Right lung (tissue), 10 donors: ENCODE measurements at places on chromosomes 2 and 18. TPM values are rescaled to one million over a fixed set of nuclear protein-coding genes. Genes with fewer than 3 reads are reported as not detected.

DNA sequence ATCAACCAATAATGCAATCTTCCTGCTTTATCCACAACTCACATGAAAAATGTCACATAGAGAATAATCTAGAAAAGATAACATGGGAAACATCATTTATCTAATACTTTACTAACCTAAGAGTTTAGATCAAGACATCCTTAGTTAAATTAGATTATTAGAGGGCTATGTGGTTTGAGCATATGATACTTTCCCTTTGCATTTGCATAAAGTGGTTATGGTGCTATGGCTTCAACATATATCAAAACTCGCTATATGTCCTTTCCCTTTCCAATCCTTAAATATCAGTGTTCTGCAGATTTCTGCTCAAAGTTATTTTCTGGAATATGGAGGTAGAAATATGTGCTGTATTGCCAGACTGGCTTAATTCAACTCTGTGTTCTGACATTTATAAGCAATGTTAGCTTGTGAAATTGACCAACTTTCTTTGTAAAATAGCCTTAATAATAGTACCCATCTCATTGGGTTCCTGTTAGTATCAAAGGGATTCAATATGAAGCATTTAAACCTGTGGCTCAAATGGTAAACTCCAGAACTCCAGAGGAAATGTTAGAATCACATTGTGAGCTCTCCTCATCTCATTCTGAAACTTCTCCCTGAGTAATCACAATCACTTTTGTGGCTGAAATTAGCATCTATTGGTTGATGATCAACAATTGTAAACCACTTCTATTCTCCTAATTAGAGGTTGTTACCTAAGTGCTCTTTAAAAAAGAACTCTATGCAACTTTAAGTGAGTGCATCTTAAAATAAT lies 1089.9 kb upstream of the SLC39A10 start:
- no peak for DNase-seq

DNA sequence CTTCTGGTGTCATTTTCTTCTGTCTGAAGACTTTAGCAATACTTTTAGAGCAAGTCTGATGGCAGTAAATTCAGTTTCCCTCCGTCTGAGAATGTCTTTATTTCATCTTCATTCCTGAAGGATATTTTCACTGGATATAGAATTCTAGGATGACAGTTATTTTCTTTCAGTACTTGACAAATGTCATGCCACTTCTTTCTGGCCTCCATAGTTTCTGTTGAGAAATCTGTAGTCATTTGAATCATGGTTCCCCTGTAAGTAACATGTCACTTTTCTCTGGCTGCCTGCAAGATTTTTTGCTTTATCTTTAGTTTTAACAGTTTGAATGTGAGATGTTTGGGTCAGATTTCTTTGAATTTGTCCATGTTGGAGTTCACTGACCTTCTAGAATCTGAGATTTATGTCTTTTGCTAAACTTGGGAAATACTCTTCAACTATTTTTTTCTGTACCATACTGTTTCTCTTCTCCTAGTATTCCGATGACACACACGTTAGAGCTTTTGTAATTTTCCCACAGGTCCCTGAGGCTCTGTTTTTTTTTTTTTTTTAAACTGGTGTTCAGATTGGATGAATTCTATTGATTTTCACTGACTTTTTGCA lies 30.2 kb downstream of the RMND5A start:
- DNase-seq, result no peak

- no peak for DNase-seq
Observed at GRCh38 chr18:48800466-48800865, 150.3 kb downstream of the SMAD7 start.

GRCh38 chr2:236599059-236599458 lies 29.4 kb downstream of the ACKR3 start:
- DNase-seq, result no peak

GRCh38 chr18:11019295-11020105 lies 129.9 kb downstream of the PIEZO2 start:
- DNase-seq, result no peak

DNA sequence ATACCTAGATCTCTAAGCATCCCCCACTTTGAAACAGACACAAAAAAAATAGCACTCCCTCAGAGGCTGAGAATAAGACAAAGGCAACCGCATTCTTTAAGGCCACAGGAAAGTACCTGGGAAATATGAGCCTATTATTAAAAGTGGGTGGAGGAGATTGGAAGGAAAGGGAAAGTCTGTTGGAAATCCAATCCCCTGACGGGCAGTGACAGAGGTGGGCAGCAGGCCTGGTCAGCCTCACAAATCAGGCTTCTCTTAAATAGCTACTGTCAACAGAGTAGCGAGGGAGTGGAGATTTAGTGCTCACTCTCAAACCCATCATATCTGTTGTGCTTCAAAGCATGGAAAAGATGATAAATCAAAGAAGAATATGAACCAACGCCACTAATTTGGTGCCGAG lies 324.4 kb downstream of the ALK start:
- DNase-seq, result no peak

DNA sequence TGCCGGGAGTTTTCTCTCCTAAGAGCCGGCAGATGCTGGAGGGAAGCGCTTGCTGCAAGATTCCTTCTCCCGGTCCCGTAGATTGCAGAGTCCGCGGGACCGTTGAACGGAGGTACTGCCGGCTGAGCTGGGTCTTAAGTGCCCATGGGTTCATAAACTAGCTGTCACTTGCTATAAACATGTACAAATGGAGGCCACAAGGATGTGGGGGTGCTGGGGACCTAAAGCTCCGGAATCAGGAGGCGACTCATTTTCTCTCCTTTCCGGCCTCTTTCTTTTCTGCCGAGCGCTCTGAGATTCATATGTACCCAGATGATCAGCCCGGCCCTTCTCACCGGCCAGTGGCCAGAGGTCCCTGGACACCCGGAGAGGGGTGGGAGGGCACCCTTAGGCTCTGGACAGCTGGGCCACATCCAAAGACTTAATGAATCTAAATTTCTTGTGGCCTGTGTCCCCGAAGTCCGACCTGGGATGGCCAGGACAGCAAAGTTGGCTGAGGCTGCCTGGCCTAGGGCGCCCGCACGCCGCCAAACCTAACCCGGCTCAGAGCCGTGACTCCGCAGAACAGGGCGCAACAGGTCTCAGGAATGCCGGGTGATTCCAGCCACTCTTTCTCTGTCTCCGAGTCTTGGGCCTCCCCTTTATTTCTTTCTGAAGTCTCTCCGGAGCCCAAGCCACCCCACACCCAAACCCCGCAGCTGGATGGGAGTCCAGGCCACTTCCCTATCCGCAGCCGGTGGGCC lies 2.4 kb upstream of the PAX3 start:
- DNase-seq, result no peak

- DNase-seq, result no peak
Observed at GRCh38 chr2:167368371-167368770, 480.1 kb downstream of the XIRP2 start.

- DNase-seq, result no peak
Observed at GRCh38 chr2:208195531-208195930, 5.7 kb upstream of the C2orf80 start.

The LHCGR gene
- 0.13 TPM for polyA plus RNA-seq
